ENCODE measurements at places on chromosomes 11 and 22. TPM values are rescaled to one million over a fixed set of nuclear protein-coding genes. Genes with fewer than 3 reads are reported as not detected.

Gene POLA2
- total RNA-seq = 6.7 TPM

Gene LRRC10B
- not detected for total RNA-seq

Gene SCGB1D2
- not detected for total RNA-seq

Gene NXPE2
- not detected for total RNA-seq

Gene CRYBB3
- total RNA-seq = not detected

DNA sequence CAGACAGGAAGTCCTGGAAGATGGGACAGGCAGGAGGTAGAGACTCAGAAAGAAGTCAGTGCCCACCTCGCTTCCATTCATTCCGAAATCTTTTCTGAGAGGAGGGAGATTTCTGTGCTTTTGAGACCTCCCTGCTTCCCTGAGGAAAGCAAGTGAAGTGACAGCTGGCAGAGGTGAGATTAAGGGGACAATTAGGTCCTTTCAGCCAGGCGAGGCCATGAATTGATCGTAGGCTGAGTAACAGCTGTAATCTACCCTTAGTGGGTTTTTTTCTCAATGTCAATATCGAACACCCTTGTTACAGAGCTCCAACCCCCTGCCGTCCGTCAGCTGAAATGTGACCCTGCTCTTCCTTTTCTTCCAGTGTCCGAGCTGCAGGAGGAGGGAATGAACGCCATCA, 96.0 kb downstream of the PARVA start:
- peaks cover 21% of the 10 kb centered on the region for H3K36me3 ChIP-seq
- H3K4me3 ChIP-seq = no peak overlapping the region
- H3K4me1 ChIP-seq = peaks cover 7% of the 10 kb centered on the region
- no peak for DNase-seq
- no peak overlapping the region for H3K27ac ChIP-seq

DNA sequence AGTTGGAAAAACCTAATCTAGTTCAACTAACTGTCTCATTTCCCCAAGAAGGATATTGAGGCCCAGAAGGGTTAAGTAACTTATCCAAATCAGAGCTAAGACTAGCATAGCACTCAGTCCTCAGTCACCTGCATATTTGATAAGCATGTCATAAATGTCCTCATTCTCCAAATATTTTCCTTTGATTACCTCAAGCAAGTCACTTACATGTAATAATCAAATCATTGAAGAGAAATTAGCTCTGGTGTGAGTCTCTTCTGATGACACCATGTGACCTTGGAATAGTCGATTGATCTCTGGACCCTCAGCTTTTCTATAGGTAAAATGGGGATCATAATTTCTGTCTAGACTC, 48.8 kb upstream of the PICALM start:
- DNase-seq = peak; percentile 13
- peaks cover 34% of the 10 kb centered on the region for H3K4me1 ChIP-seq
- H3K4me3 ChIP-seq = no peak overlapping the region
- no peaks in the 10 kb centered on the region for H3K36me3 ChIP-seq
- no peaks in the 10 kb centered on the region for H3K27me3 ChIP-seq

GRCh38 chr11:74443071-74443864, 24.1 kb downstream of the KCNE3 start:
- no peaks in the 10 kb centered on the region for H3K36me3 ChIP-seq
- H3K4me3 ChIP-seq = no peak overlapping the region
- DNase-seq = no peak
- no peak overlapping the region for H3K27ac ChIP-seq
- no peaks in the 10 kb centered on the region for H3K4me1 ChIP-seq
- H3K27me3 ChIP-seq = no peaks in the 10 kb centered on the region

DNA sequence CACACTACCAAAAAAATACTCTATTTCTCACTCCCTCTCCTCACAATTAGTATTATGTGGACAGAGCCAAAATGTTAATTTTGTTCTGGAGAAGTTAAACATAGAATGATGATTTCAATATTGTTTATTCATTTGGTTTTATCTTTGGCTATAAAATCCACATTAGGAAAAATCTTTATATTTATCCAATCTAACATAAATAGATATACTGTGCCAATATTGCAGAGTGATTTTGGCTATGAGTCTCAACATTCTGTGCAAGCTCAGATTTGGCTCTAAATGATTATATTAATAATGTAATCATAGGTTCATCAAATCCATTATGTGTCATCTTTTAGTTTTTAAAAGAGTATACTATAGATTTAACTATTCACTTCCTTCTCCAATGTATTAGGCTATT, 667.5 kb upstream of the CHORDC1 start:
- no peaks in the 10 kb centered on the region for H3K27me3 ChIP-seq
- H3K4me1 ChIP-seq = no peaks in the 10 kb centered on the region
- H3K27ac ChIP-seq = no peak overlapping the region
- DNase-seq = no peak
- H3K36me3 ChIP-seq = no peaks in the 10 kb centered on the region
- no peak overlapping the region for H3K4me3 ChIP-seq

GRCh38 chr11:132992838-132993631, 539.3 kb downstream of the OPCML start:
- H3K36me3 ChIP-seq = no peaks in the 10 kb centered on the region
- peaks cover 6% of the 10 kb centered on the region for H3K4me1 ChIP-seq
- no peak overlapping the region for H3K4me3 ChIP-seq
- no peak overlapping the region for H3K27ac ChIP-seq

DNA sequence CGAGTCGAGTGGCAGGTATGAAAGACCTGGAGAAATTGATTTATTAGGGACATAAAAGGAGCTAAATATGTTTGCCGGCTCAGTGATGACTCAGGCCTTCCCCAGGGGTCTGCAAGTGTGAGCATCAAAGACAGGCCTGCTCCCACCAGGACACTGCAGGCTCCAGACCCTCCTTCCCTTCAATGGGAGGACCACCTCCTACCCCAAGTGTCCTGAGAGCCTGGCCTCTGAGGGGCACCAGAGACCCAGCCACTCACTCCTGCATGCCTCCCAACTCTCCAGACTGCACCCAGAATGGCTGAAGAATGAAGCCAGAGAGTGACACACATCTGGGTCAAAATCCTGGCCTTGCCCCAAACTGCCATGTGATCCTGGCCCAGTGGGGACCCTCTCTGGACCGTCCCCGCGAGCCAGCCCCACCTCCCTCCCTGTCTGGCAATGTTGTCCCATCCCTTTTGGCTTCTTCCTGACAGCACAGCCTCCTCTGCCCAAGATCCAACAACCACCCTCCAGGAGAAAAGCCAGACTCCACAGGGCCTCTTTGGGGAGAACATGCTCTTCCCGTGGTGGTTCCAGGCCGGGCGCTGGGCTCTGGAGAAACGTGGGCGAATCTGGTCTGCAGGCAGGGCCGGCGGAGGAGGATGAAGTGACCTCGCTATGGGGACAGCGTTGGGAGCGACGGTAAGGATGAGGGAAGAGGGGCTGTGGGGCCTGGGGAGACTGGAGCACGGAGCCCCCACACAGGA, 36.2 kb downstream of the CYTH4 start:
- no peaks in the 10 kb centered on the region for H3K36me3 ChIP-seq
- peak; percentile 27 for DNase-seq
- H3K27me3 ChIP-seq = no peaks in the 10 kb centered on the region
- no peak overlapping the region for H3K4me3 ChIP-seq
- no peaks in the 10 kb centered on the region for H3K4me1 ChIP-seq

GRCh38 chr11:132058211-132058772, 687.9 kb downstream of the NTM start:
- no peaks in the 10 kb centered on the region for H3K36me3 ChIP-seq
- peak; percentile 39 for DNase-seq
- peaks cover 59% of the 10 kb centered on the region for H3K4me1 ChIP-seq
- no peak overlapping the region for H3K27ac ChIP-seq
- H3K27me3 ChIP-seq = no peaks in the 10 kb centered on the region

DNA sequence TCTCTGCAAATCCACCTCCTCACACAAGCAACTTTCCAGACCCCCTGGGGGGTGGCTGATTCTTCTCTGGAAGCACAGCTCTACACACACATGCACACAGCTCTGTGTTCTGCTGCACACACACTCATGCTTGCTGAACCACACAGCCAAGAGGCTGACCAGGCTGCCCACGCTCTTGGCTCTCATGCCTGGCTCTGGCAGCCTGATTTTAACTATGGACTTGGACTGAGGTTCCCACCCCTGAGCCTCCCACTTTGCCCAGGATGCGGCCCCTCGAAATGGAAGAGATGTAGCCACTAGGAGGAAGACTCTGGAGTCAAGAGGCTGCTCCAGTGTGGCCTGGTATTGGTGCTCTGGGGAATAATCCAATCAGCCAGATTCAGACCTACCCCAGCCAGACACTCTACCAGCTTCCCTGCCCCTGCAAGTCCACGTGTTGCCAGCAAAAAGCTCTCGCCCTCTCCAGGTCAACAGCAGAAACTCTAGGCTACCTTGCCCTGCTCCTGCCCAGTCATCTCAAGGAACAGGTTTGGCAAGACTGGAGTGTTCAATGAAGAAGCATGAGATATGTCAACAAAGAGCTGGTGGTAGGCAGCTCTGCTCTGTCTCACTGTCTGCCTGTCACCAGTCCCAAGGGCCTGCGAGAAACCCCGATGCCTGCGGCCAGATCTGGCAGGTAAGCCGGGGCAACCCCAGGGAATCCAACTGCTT, 8.8 kb upstream of the CASTOR1 start:
- no peak overlapping the region for H3K4me3 ChIP-seq
- peaks cover 13% of the 10 kb centered on the region for H3K4me1 ChIP-seq
- H3K27me3 ChIP-seq = no peaks in the 10 kb centered on the region
- no peak for DNase-seq
- peaks cover 7% of the 10 kb centered on the region for H3K36me3 ChIP-seq
